ENCODE measurements at places on chromosomes 3 and 15.
A peak's percentile ranks its signal among the peaks of the same experiment; 100 is the strongest.

DNA sequence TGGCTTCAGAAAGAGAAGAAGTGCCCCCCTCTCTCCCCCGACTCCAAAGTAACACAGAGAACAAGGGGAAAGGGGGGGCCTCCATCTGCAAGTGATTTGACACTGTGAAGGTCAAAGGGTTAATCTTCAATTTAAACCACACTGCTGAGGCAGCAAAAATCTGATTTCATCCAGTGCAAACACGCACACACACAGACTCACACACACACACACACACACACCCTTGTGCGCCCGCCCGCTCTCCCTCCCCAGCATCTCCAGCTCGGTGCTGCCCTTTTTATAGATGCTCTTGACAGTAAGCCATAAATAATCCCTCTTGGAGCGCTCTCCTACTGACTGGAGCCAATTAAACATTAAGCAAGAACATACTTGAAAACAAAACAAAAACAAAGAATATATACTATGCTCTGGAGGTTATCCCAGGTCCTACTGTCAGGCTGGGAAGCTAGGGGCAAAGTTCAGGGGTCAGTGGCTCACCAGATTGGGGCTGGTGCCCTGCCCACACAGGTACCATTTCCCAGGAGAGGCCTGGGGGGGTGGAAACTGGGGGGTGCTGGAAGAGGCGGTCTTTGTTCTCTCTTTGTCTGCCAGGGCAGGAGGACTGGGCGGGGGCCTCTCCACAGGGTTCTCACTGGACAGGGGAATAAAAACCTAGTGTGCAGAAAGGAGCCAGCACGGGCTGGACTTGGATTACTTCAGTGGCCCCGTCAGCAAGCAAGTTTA is 16.3 kb downstream of the BMF start:
- DNase-seq = no peak

DNA sequence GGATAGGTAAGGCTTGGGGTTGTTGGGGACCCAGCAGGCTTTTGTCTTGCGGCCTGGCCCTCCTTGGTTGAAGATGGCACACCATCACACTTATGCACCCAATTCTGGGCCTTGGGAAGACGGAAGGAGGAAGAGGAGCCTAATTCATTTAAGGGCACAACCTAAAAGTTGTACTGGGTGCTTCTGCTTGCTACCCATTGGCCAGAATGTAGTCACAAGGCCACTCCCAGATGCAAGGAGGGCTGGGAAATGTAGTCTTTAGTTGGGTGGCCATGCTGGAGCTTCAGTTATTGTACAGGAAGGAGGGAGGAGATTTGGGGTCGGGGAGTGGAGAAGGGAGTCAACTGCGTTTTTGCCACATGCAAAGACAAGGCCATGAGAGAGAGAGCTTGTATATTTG is 109.2 kb downstream of the TMEM266 start:
- DNase-seq = no peak

- no peak for DNase-seq
Measured at GRCh38 chr3:115018694-115019093, 128.4 kb downstream of the ZBTB20 start.

GRCh38 chr3:52280050-52280461 is 1.6 kb upstream of the WDR82 start:
- no peak for DNase-seq

GRCh38 chr15:42736178-42736792 is 643 bp downstream of the CDAN1 start:
- DNase-seq = no peak

DNA sequence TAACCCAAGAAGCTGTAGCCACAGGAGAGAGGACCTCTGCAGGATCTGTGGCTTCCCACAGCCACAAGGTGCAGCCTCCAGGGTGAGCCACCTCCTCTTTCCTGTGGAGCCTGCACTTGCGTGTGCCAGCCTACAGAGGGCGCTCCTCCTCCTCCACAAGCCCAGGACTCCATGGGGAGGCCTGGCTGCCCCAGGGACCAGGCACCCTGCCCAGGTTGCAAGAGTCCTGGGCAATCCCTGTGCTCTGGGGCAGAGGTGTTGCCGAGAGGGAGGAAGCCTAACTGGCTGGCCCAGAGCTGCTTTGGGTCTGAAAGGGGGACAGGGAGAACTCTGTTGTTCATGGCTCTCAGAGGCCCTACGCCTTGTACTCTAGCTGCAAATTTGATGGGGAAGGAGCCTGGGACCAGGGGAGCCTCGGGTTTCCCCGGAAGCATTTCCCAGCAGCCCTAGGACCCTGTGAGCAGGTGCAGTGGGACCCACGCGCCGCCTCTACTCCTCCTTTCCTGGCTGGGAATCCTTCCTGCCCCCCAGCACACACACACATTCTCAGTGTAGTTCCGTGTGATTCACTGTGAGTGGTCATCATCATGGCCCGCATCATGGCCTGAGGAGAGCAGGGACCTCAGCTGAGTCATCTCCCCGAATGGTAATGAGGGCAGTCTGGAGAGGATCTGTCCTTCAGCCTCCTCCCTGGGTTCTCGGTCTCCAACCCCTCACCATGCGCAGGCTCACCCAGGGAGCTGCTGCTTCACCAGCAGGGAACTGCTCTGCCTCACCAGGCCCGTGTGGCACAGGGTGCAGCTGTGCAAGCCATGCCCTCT is 24.3 kb downstream of the TBC1D21 start:
- DNase-seq = peak; percentile 12
